ENCODE measurements at places on chromosomes 11 and 22.

DNA sequence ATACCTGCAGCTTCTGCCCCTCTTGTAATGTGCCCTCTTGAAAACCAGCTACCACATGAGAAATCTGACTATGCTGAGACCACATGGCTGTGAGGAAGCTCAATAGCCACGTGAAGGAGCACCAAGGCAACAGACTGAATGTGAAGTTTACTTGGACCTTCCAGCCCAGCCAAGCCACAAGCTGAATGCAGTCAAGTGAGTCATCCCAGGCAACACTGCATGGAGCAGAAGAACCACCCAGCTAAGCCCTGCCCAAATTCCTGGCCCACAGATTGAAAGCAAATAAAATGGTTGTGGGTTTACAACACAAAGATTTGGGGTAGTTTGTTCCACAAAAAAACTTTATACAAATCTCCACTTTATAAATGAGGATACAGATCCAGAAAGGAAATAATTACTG, 114.5 kb downstream of the TIMP3 start:
- DNase-seq: no peak

DNA sequence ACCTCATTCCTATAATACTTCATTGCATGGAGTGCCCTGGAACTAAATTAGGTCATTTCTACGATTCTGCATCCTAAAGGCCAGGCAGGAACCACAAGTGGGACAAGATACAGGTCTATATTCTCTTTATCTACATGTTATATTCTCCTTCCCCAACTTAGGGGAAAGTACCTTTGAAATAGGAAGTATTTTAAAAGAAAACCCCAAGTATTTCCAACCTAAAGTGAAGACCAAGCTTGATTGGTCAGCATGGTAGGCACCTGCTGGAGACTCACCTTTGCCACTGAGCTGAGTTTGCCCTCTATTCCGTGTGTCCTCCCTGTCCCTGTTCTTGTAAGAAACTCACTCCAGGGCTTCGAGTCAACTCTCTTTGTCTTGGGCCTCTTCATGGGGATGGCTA, 11.2 kb upstream of the LYVE1 start:
- DNase-seq: no peak

- peak; percentile 94 for DNase-seq
These were observed 11.4 kb downstream of the FLI1 start for GRCh38 chr11:128705124-128705920.

DNA sequence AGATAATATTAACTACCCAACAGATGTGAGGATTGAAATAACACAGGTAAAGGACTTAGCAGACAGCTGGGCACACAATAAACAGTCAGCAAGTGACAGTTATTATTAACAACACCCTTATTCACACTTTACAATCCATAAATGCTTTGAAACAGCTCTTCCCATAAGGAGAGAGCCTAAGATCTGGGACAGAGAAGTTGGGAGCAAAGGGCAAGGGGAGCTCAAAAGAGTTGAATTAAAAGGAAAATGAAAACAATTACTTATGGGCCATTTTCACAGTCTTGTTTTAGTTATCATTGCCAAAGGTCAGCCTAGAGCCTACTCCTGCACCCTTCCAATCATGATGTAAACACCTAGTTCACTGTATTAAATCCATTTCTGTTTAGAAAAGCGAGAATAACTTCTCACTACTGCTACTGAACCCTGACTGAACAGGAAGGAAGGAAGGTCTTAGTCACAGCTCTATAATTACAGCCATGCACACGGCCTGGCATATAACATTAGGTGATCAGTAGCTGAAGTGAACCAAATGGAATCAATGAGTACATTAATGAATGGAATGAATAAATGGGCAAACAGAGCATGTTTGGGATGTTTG, 111.3 kb downstream of the PLEKHA7 start:
- DNase-seq: peak; percentile 35

GRCh38 chr22:20906387-20906767, 10.8 kb upstream of the CRKL start:
- DNase-seq: no peak

GRCh38 chr11:2691991-2692875, 7.6 kb downstream of the KCNQ1OT1 start:
- no peak for DNase-seq

DNA sequence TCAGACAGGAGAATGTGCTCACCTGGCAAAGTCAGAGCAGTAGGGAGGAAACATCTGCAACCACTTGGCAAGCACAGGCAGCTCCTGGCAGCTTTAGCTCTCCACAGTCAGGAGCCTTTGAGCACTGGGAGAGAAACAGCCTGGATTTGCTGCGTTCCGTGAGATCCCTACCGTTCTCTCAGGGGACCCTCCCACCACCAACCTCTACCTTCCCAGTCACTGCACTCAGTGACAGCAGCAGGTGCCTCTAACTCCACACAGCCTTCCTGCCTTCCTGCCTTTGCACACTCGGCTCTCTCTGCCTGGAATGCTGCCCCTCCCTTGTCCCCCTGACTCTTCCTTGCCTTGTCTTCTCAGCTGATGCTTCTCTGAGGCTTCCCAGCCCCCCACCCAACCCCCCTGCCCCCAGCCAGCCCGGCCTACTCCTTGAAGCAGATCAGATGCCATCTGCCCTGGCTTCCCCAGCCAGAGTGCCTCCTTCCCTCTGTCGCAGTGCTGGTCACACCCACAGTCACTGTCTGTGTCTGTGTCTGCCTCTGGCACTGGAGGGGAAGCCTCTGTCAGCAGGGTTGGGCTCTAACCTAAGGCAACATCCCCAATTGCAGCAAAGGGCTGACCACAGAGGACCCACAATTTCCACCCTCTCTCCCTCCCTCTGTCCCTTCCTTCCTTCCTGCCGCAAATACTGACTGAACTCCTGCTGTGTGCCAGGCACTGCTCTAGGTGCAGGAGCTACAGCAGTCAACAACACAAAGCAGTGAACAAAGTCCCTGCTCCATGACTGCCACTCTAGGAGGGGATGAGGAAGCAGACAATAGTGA, 14.9 kb upstream of the TSKU start:
- peak; percentile 29 for DNase-seq

GRCh38 chr22:17910561-17911311, 113.6 kb downstream of the MICAL3 start:
- peak; percentile 72 for DNase-seq

All from pulmonary artery endothelial cell (primary cell).